ENCODE measurements at places on chromosomes 1 and 21.

- no peak for DNase-seq
Observed at GRCh38 chr1:5951846-5952410, 40.3 kb downstream of the NPHP4 start.

GRCh38 chr1:67536957-67537666 lies 106.9 kb upstream of the SERBP1 start:
- DNase-seq: no peak

GRCh38 chr1:22749919-22750684 lies 39.5 kb downstream of the EPHB2 start:
- no peak for DNase-seq

DNA sequence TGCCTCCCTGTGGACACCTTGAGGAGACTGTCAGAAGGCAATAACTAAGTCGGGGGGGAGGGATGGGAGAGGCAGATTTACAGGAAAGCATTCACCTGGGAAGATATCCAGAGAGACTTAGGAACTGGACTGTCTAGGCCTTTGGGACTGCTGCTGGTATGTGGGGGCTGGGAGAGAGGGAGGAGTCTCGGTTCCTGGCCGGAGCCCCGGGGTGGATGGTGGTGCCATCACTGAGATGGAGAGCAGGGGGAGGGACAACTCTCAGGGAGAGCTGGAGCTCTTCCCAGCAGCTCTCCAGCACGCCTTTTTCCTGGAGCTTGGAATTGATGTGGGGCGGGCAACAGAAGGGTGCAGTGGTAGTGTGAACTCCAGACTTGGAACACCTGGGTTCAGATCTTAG lies 22.1 kb downstream of the PTPRF start:
- no peak for DNase-seq

DNA sequence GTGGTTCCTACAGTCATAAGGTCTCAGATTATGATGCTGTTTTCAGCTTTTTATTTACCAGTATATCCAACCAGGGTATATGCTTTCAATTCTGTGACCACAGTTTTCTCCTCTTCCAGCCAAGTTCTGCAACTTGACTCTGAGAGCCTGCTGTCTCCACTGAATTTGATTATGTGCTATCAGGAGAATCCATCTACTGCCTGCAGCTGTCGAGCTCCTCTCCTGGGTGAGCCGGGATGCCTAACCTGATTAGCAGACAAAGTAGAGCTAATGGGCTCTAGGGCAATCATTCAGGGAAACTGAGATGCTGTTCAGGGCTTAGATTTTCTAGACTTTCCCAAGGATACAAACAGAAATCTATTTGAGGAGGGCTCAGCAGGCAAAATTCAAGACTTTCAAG lies 271.5 kb upstream of the BEND5 start:
- DNase-seq: no peak

DNA sequence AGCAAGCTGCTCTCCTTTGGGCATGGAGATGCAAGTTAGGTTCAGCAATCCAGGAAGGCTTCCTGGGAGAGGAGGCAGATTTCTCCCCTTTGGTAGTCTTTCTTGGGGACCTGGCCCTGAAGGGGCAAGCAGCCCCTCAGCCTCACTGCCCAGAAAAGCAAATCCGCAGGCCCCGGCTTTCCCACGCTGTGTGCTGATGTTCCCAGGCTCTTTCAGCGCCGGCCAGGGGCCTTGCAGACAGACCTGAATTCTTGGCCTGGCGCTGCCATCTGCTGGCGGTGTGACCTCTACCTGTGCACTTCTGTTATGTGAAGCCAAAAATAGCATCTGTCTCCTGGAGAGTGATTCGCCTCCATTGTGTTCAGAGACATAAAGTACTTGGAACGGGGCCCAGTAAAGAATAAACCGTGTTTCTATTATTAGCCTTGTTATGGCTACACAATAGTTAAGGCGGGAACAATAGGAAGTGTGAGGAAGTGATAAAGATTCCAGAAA lies 64.8 kb downstream of the ALPL start:
- no peak for DNase-seq

DNA sequence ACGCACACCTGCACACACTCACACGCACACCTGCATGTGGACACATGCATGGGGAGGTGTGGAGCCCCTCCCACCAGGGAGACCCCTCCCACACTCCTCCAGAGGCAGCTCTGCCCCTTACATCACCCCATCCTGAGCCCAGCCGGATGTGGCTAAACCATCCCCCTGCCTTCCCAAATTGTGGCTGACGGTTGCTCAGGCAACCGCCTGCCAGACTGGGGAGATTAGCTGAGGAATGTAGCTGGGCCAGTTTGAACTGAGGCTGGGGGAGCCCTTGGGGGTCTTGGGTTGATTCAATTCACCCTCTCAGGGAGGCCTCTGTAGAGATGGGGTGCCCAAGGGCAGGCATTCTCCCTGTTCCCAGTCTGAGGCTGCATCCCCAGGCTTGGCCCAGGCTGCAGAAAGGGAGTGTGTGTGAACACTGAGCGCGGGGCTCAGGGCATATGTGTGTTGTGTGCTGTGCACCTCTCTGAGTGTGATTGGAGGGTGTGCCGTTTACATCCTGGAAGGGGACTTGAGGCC lies 12.9 kb downstream of the PTPRU start:
- DNase-seq: no peak

DNA sequence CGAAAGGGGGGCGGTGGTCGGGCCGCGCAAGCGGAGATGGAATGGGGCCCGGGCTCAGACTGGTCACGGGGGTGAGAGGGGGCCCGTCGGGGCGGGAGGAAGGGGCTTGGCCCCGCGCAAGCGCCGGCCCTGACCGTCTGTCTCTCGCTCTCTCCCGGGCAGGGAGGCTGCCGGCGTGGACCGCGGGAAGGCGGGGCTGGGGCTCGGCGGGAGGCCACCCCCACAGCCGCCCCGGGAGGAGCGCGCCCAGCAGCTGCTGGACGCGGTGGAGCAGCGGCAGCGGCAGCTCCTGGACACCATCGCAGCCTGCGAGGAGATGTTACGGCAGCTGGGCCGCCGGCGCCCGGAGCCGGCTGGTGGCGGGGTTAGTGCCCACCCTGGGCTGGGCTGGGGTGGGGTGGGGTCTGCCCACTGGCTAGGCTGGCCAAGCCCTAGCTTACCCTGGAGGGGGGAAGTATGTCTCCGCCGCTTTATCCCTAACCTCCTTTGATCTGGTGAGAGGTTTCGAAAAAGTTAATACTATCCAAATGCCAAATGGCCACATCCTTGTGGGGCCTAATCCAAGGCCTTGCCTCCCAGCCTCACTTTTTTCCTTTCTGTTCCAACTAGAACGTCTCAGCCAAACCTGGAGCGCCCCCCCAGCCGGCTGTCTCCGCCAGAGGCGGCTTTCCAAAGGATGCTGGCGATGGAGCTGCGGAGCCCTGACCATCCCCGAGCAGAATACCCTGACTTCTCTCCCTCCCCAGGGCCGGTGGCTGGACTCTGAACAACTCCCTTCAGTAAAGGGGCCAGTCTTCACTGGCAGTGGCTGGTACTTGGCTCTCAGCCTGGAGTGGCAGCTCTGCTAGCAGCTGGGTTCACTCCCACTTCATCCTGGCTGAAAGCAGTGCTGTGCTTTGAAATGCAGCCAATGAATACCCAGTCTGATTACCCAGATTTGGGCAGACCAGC lies 636 bp upstream of the YRDC start:
- DNase-seq: no peak

GRCh38 chr21:39863111-39863510 lies 4.1 kb upstream of the PCP4 start:
- DNase-seq: no peak

DNA sequence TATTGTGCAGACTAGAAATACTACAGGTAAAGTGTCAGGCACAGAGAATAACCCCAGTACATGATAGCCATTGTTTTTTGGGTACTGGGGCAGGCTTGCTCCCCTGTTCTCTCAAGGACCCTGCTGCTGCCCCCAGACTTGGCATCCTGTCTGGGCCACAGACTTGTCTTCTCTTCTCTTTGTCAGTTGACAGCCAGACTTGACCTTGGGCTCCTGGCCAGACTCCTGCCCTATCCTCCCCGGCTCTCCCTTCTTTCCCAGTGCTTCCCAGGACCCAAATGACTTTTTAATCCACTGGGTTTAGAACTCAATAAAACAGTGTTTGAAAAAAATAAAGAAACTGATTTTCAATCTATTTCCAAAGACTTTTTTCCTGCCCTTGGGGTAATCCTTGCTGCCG lies 43.2 kb downstream of the ZSCAN20 start:
- DNase-seq: no peak

- no peak for DNase-seq
Observed at GRCh38 chr1:176517484-176517883, 54.5 kb downstream of the PAPPA2 start.

- DNase-seq: no peak
Observed at GRCh38 chr1:224563666-224564065, 52.5 kb upstream of the CNIH3 start.

DNA sequence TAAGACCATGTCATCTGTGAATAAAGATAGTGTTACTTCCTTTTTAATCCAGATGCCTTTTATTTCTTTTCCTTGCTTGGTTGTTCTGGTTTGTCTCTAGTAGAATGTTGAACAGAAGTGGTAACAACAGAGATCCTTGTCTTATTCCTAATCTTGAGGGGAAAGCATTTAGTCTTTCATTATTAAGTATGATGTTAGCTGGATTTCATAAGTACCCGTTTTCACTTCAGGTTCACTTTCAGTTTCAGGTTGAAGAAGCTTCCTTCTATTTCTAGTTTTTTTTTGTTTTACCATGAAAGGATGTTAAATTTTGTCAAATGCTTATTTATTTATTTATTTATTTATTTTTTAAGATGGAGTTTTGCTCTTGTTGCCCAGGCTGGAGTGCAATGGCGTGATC lies 22.3 kb upstream of the AGPAT3 start:
- no peak for DNase-seq

DNA sequence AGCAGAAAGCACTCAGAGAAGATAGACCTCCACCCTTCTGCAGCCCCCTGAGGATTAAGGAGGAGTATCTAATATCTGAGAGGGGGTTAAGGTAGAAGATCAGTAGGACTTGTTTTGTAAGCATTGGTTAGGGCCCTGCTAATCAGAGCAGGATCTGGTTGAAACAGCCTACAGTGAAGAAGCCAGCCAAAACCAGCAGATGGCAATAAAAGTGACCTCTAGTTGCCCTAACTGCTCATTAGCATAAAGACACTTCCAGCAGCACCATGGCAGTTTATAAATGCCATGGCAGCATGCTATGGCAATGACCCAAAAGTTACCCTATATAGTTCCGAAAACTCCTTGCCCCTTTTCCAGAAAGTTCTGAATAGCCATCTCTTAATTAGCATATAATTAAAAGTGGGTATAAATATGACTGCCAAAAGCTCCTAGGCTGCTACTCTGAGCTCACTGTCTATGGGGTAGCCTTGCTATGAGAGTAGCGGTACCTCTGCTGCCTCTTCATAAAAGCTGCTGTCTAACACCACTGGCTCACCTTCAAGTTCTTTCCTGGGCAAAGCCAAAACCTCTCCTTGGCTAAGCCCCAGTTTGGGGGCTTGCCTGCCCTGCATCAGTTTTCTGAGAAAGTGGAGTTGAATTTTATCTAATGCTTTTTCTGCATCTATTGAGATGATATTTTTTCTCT lies 254.2 kb downstream of the PAPPA2 start:
- DNase-seq: no peak

GRCh38 chr1:69504730-69505252 lies 62.9 kb upstream of the LRRC7 start:
- no peak for DNase-seq

- no peak for DNase-seq
Observed at GRCh38 chr1:198575798-198576641, 35.5 kb upstream of the ATP6V1G3 start.

GRCh38 chr1:160075836-160076235 lies 5.5 kb upstream of the KCNJ9 start:
- DNase-seq: no peak

DNA sequence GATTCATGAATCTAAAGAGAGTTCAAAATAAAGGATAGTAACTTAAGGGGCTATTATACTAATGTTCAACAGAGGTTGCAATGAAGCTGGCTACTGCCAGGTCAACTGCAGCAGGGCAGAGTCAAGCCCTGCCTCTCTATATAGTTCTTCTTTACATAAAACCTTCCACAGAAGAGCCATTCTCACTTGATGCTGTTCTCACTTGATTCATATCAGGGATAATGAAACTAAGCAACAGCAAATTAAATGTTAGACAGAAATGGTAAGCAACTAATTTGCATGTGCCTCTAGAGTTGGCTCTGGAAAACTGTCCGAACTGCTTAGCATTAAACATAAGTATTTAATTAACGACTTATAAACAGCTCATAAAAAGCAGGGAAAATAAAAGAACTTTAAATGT lies 17.4 kb downstream of the CCSAP start:
- no peak for DNase-seq

- DNase-seq: no peak
Observed at GRCh38 chr21:15943009-15943666, 213.4 kb downstream of the USP25 start.

DNA sequence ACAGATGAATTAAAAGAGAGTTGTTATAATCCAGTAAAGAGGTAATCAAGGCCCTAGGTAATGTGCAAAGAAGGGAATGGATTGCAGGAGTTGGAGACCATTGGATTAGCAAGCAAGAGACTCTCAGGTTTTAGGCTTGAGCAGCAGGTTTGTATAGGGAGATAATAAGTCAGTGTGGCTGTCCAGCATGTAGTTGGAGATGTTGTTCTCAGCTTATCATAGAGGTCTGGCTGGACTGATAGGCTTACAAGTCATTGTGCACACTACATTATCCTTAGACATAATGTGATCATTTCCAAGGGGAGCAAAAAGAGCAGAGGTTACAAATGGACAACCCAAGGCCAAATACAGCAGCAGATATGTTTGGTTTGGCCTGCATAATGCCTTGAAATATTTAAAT lies 45.9 kb upstream of the SAMD13 start:
- no peak for DNase-seq

DNA sequence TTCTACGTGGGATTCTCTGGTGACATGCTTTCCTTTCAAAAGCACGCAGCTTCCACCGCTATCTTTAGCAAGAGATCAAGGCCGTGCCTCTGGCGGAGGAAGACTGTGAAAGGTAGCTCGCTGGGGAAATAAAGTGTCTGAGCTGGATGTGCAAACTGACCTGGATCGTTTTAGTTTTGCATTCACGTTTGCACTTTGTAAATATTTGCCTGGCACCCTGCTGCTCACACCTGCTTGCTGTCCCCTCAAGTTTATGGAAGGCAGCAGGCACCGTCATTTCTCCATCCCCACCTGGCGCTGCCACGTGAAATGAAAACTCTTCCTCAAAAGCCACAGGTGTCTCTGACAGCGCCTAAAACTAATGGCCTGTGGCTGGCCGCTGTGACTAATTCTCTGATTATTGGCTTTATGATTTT lies 44.0 kb upstream of the TARDBP start:
- DNase-seq: no peak

- DNase-seq: no peak
Observed at GRCh38 chr1:54859700-54860391, 27.1 kb downstream of the DHCR24 start.

DNA sequence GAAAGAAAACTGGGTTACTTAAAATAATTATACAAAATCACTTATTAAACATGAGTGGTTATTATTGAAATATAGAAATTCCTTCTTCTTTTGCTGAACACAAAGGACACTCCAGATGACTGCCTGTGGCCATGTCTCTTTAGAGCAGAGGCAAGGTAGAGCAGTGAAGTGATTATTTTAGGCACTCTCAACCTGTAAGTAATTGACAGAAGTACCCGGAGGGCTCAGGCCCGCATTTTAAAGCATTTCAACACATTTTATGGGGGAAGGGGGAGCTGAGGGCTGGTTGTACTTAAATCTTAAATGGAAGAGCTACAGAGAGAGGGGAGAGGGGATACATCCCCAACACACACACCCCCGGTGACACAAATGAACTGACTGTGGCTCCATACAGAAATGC lies 10.2 kb downstream of the OSCP1 start:
- no peak for DNase-seq

- DNase-seq: no peak
Observed at GRCh38 chr1:5815211-5815610, 177.0 kb downstream of the NPHP4 start.

GRCh38 chr1:70945251-70945650 lies 102.4 kb downstream of the PTGER3 start:
- DNase-seq: no peak
